ENCODE measurements at places on chromosomes 4 and X. TPM values are rescaled to one million over a fixed set of nuclear protein-coding genes. Genes with fewer than 3 reads are reported as not detected.

RENBP gene
- total RNA-seq: 12.1 TPM

GLOD5 gene
- not detected for total RNA-seq

POLA1 gene
- 28.1 TPM for total RNA-seq

ADAMTS3 gene
- not detected for total RNA-seq

PDGFC gene
- not detected for total RNA-seq

DKK2 gene
- not detected for total RNA-seq

SERPINA7 gene
- total RNA-seq: not detected

GPR82 gene
- total RNA-seq: not detected

MBTPS2 gene
- total RNA-seq: 8.5 TPM

ZNF718 gene
- 8.8 TPM for total RNA-seq

SYP gene
- total RNA-seq: 1.1 TPM

TEC gene
- 0.60 TPM for total RNA-seq

CETN2 gene
- 7.7 TPM for total RNA-seq

ACOX3 gene
- total RNA-seq: 17.7 TPM

LYAR gene
- 47.4 TPM for total RNA-seq

SOD3 gene
- total RNA-seq: not detected

USP17L18 gene
- not detected for total RNA-seq

ATP2B3 gene
- total RNA-seq: not detected

TEX13D gene
- total RNA-seq: not detected

ABLIM2 gene
- 0.13 TPM for total RNA-seq

PCDH18 gene
- 0.38 TPM for total RNA-seq

Data from activated CD4-positive, alpha-beta memory T cell treated with anti-CD3 and anti-CD28 coated beads, Interleukin-2, amount 10 ng/mL, durations not matched to agents 7 days and 5 days (primary cell).